ENCODE measurements at places on chromosomes 2 and 18. TPM values are rescaled to one million over a fixed set of nuclear protein-coding genes. Genes with fewer than 3 reads are reported as not detected.
A peak's percentile ranks its signal among the peaks of the same experiment; 100 is the strongest.

DNA sequence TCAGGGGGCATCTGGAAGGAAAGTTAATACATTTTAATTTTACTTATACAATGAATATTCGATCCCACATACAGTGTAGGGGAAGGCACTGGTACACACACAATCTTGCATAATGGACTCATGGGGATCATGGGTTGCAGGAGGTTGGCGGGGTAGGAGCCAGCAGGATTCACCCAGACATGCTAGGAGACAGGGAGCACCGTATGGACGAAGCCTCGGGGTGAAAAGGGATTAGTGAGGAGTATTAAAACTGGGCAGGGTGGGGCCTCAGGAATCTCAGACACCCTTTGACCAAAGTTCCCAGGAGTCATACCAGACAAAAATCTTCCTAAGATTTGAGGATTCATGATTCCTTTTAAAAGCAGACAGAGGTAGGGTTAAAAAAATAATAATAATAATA lies 140.8 kb downstream of the BCL11A start:
- no peaks in the 10 kb centered on the region for H3K27me3 ChIP-seq
- no peak overlapping the region for H3K27ac ChIP-seq
- H3K36me3 ChIP-seq = no peaks in the 10 kb centered on the region
- no peak for DNase-seq

GRCh38 chr18:27991391-27991790 lies 185.5 kb downstream of the CDH2 start:
- peaks cover 16% of the 10 kb centered on the region for H3K36me3 ChIP-seq
- no peaks in the 10 kb centered on the region for H3K4me1 ChIP-seq
- no peak overlapping the region for H3K4me3 ChIP-seq

DNA sequence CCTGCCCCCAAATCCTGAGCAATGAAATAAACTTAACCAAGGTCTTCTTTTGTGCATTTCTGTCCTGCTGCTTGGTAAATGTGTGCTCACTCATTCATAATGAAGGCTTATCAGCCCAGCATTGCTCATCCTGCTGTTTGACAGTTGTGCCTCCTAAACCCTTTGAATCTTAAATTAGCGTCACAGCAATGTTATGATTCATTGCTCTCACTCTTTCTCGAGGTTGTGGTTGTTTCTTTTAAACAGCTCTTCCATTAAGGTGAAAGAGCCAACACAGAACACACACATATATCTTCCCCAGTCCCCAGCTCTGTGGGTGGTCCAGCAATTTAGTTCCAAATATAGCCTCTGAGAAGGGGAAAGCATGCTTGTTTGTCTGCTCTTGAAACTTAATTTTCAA lies 84.0 kb downstream of the EVA1A start:
- no peak overlapping the region for H3K4me3 ChIP-seq
- H3K27me3 ChIP-seq = no peaks in the 10 kb centered on the region
- H3K4me1 ChIP-seq = peaks cover 7% of the 10 kb centered on the region
- H3K27ac ChIP-seq = no peak overlapping the region
- H3K36me3 ChIP-seq = no peaks in the 10 kb centered on the region
- no peak for DNase-seq

DNA sequence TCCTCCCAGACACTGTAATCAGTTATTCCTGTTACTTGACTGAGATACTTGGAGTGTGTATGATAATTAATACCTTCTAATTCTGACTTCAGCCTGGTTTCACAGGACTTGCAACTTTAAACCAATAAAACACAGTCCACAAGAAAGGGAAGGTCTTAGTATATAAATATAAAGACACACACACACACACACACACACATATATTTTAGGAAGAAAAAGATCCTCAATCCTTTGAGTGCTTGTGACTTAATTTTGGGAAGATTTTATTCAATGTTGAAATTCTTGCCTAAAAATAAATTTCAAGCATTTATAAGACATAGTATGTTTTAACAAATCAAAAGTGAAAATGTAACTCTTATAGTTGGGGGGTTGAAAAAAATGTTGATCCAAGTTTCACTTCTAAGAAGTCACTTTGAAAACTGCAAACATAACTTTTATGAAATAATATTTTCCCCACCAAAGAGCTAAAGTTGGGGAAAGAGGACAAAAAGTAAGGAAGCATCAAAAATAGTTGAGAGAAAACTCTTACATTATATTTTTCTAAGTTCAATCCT lies 824 bp upstream of the VPS54 start:
- H3K36me3 ChIP-seq = no peaks in the 10 kb centered on the region
- H3K27ac ChIP-seq = peak overlapping the region; percentile 95
- H3K4me1 ChIP-seq = peaks cover 18% of the 10 kb centered on the region
- H3K4me3 ChIP-seq = peak overlapping the region; percentile 13

BBS5 gene
- 2.1 TPM for total RNA-seq

PLA2R1 gene
- total RNA-seq = 2.3 TPM

USP37 gene
- total RNA-seq = 7.7 TPM
